ENCODE measurements at places on chromosomes 6 and 20. TPM values are rescaled to one million over a fixed set of nuclear protein-coding genes. Genes with fewer than 3 reads are reported as not detected.

GPR63 gene
- 0.69 TPM for total RNA-seq

- no peak overlapping the region for H3K27ac ChIP-seq
- no peaks in the 10 kb centered on the region for H3K27me3 ChIP-seq
- no peak for DNase-seq
- H3K36me3 ChIP-seq, result no peaks in the 10 kb centered on the region
Observed at GRCh38 chr6:30184417-30185031, 21.2 kb downstream of the TRIM15 start.

DNA sequence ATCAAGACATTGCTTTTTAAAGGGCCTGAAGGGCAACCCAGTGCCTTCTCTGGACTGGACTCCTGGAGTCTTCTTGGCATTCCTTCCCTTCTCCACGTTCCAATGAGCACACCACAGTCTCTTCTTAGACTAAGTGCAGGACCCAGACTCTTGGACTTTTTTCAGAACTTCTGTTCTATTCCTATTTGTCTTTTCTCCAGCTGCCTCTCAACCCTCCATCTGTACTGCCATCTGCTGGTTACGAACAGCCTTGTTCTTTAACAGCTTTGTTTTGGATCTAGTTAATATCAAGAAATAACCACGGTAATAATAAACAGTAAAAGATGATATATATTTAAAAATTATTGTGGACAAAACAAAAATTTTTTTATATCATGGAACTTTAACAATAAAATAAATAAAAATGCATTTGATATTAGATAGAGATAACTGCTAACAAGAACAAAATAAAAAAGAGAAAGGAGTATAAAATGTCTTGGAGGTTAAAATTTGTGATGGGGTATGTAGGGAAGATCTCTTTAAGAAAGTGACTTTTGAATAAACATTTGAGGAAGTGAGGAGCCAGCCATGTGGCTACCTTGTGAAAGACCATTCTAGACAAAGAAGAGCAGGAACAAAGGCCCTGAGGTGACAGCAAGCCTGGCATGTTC, 105.1 kb upstream of the HCRTR2 start:
- no peaks in the 10 kb centered on the region for H3K27me3 ChIP-seq
- no peaks in the 10 kb centered on the region for H3K36me3 ChIP-seq
- H3K4me1 ChIP-seq, result no peaks in the 10 kb centered on the region
- DNase-seq, result peak; percentile 69

GRCh38 chr6:126696921-126697693, 357.2 kb downstream of the CENPW start:
- H3K27ac ChIP-seq, result no peak overlapping the region
- H3K27me3 ChIP-seq, result no peaks in the 10 kb centered on the region
- no peaks in the 10 kb centered on the region for H3K36me3 ChIP-seq
- H3K4me1 ChIP-seq, result no peaks in the 10 kb centered on the region
- no peak overlapping the region for H3K4me3 ChIP-seq

DNA sequence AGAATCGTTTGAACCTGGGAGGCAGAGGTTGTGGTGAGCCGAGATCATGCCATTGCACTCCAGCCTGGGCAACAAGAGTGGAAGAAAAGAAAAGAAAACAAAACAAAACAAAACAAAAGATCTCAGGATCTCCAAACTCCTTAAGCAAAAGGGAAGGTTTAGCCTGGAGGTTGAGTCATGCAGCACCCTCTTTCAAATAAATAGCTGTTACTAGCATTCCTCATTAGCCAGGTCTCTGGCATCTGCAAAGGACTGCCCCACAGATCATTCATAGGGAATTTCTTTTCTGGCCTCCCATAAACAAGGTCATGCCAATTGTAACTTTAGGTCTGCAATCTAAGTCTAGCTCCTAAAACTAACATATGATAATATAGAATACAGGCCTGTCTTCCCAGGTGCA, 37.2 kb downstream of the EDN1 start:
- H3K4me3 ChIP-seq, result no peak overlapping the region
- no peaks in the 10 kb centered on the region for H3K27me3 ChIP-seq
- H3K27ac ChIP-seq, result no peak overlapping the region
- H3K36me3 ChIP-seq, result no peaks in the 10 kb centered on the region
- peaks cover 8% of the 10 kb centered on the region for H3K4me1 ChIP-seq

FHL5 gene
- total RNA-seq, result 34.5 TPM

- no peak overlapping the region for H3K4me3 ChIP-seq
- no peaks in the 10 kb centered on the region for H3K27me3 ChIP-seq
- H3K27ac ChIP-seq, result no peak overlapping the region
- H3K4me1 ChIP-seq, result no peaks in the 10 kb centered on the region
Observed at GRCh38 chr20:12467758-12468157, 541.0 kb upstream of the SPTLC3 start.

BMP7 gene
- 1.6 TPM for total RNA-seq

SGK2 gene
- total RNA-seq, result 42.9 TPM

DNA sequence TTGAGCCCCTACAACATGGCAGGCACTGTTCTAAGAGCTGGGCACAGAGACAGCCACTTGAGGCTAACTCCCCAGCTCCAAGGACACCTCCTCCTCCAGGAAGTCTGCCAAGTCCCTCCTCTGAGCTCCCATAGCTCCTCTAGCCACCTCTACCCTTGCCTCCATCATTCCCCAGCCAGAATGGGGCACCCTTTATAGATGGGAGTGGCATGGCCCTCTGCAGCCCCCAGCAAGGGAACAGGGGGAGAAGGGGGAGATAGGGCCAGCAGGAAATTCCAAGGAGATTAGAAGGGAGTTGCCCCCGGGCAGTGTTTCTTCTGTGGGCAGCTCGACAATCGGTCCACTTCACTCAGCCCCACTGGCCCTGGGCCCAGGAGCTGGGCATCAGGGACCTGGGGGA, 19.7 kb upstream of the TLDC2 start:
- H3K4me1 ChIP-seq, result peaks cover 38% of the 10 kb centered on the region
- no peak for DNase-seq
- no peaks in the 10 kb centered on the region for H3K27me3 ChIP-seq
- peak overlapping the region; percentile 32 for H3K27ac ChIP-seq
- no peak overlapping the region for H3K4me3 ChIP-seq

GRCh38 chr6:110095935-110096334, 83.5 kb downstream of the WASF1 start:
- no peaks in the 10 kb centered on the region for H3K27me3 ChIP-seq
- H3K36me3 ChIP-seq, result no peaks in the 10 kb centered on the region
- no peaks in the 10 kb centered on the region for H3K4me1 ChIP-seq
- DNase-seq, result no peak
- H3K4me3 ChIP-seq, result no peak overlapping the region
- H3K27ac ChIP-seq, result no peak overlapping the region

DNA sequence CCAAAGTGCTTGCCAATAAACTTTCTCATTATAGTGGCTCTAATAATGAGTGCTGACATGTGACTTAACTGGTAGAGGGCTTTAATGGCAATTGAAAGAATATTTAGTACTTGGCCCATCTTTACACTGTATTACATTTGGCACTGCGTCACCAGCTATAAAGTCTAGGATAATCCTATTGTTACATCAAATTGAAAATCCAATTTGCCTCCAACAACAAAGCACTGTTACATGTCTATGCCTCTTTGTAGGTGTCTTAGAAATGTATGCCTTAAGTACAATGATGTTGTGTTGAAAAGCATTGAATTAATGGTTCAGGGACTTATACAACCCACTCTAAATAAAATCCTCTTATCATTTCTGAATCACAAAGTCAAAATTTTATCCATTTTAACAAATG, 420.4 kb upstream of the JAG1 start:
- H3K4me1 ChIP-seq, result no peaks in the 10 kb centered on the region
- no peaks in the 10 kb centered on the region for H3K36me3 ChIP-seq
- no peaks in the 10 kb centered on the region for H3K27me3 ChIP-seq
- no peak overlapping the region for H3K4me3 ChIP-seq
- H3K27ac ChIP-seq, result no peak overlapping the region
- no peak for DNase-seq

- H3K4me1 ChIP-seq, result no peaks in the 10 kb centered on the region
- H3K27me3 ChIP-seq, result no peaks in the 10 kb centered on the region
- H3K36me3 ChIP-seq, result no peaks in the 10 kb centered on the region
- H3K4me3 ChIP-seq, result no peak overlapping the region
Observed at GRCh38 chr6:117327149-117328004, 62.0 kb downstream of the VGLL2 start.

MAS1 gene
- total RNA-seq, result not detected

DNA sequence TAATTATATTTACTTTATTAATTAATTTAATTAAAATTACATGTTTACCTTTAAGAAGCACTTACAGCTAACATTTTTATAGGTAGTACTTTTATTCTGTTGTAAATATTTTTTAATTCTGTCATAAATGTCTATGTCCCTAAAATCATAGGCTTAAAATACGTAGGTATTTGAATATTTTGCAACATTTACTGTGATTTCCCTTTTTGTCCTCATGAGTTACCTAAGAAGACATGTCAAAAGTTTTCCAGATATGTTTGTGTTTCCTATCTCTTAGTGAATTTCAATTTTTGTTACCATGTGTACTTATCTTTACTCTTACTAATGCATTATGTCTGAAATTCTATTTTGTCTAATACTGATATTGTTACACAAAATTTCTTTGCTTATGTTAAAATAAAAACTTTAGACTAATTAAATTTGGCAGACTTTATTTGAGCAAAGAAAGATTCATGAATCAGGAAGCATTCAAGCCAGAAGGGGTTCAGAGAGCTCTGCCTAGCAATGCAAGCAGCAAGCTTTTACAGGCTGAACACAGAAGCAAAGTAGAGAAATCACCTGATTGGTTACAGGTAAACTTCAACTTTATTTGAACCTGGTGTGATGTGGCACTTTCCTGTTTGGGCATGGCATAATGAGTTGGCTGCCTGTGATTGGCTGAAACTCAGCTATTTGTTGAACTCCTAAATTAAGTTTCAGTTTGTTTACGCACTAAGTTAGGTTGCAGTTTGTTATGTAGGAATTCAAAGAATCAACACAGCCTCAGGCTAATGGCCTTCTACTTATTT, 123.2 kb upstream of the TMEM170B start:
- peaks cover 2% of the 10 kb centered on the region for H3K4me1 ChIP-seq
- peak overlapping the region; percentile 49 for H3K27ac ChIP-seq
- no peaks in the 10 kb centered on the region for H3K27me3 ChIP-seq
- peak; percentile 44 for DNase-seq
- H3K4me3 ChIP-seq, result peak overlapping the region; percentile 30
- no peaks in the 10 kb centered on the region for H3K36me3 ChIP-seq

GRCh38 chr6:133833949-133834359, 55.0 kb upstream of the TCF21 start:
- H3K36me3 ChIP-seq, result no peaks in the 10 kb centered on the region
- no peak overlapping the region for H3K4me3 ChIP-seq
- H3K27ac ChIP-seq, result peak overlapping the region; percentile 33
- no peaks in the 10 kb centered on the region for H3K4me1 ChIP-seq
- H3K27me3 ChIP-seq, result no peaks in the 10 kb centered on the region
- peak; percentile 93 for DNase-seq

DNA sequence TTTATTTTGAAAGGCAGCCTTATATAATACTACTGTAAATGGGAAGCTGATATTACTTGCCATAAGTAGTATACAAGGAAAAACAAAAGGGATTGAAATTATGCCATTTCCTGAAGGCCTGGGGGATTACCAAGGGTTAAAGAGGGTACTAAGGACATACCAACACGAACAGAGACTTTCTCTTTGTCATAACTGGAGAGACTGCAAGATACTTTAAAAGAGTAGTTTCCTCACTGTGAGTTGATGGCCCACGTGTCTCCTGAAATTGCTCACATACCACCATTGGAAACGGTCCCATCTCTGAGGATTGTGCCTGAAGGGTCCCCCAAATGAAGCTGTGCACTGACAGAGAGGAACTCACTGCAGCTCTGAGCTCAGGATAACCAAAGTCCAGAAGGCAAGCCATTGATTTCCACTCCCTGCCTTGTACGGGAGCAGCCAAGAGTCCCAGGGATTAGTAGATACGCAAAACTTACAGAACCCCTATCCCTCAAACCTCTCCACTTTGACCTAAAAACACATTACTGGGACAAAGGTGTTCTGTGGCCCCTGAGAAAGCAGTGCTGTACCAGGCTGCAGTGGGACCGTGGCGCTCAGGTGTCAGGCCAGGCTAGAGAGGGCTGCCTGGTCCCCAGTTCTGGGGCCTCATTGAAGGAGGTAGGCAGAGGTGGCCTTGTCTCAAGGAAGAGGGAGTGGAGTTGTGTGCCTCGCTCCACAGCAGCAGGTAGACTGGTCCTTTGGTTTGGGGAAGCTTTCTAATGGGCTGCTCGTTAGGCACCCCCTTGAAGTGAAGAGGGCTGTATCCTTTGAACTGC, 15.2 kb downstream of the PSMG4 start:
- H3K27me3 ChIP-seq, result no peaks in the 10 kb centered on the region
- no peak for DNase-seq
- no peaks in the 10 kb centered on the region for H3K4me1 ChIP-seq
- no peak overlapping the region for H3K4me3 ChIP-seq

TRIM40 gene
- not detected for total RNA-seq

GRCh38 chr6:4262526-4262925, 127.2 kb upstream of the ECI2 start:
- H3K36me3 ChIP-seq, result no peaks in the 10 kb centered on the region
- H3K4me1 ChIP-seq, result no peaks in the 10 kb centered on the region
- H3K4me3 ChIP-seq, result no peak overlapping the region
- peak; percentile 65 for DNase-seq

- no peaks in the 10 kb centered on the region for H3K27me3 ChIP-seq
- no peak overlapping the region for H3K4me3 ChIP-seq
- DNase-seq, result no peak
- no peaks in the 10 kb centered on the region for H3K36me3 ChIP-seq
- H3K27ac ChIP-seq, result no peak overlapping the region
Observed at GRCh38 chr20:1415667-1416468, 23.0 kb upstream of the FKBP1A start.

DNA sequence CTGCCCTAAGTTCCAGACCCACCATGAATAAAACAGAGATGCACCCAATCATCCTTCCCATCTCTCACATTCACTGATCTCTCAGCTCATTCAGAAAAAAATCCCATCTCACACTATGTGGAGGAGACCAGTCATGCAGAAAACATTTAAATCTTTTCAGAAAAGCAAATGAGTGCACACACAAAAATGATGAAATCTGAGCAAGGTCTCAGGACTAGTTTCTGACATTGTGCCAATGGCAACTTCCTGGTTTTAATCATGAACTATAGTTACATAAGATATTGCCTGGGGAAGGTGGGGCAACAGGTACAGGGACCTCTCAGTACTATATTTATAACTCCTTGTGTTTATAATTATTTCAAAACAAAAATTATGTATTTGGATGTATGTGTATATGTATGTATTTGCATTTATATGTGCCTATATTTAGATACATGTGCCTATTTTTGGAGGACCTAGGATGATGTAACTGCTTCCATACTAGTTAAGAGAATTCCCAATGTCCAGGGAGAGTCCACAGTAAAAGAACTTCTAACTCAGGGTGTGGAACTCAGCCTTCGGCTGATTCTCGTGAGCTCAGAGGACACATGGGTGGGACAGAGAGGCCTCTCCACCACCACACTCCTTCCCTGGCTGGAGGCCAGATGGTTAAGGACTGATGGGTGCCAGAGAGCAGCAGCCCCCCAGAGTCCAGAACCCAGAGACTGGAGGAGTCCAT, 71.7 kb upstream of the MAP3K4 start:
- no peak overlapping the region for H3K27ac ChIP-seq
- H3K4me3 ChIP-seq, result no peak overlapping the region
- no peaks in the 10 kb centered on the region for H3K36me3 ChIP-seq
- peak; percentile 6 for DNase-seq
- H3K4me1 ChIP-seq, result no peaks in the 10 kb centered on the region
